ENCODE measurements at places on chromosomes 6 and 20.

- no peak overlapping the region for H3K4me3 ChIP-seq
- no peak overlapping the region for H3K27ac ChIP-seq
- H3K27me3 ChIP-seq = no peaks in the 10 kb centered on the region
- H3K4me1 ChIP-seq = no peaks in the 10 kb centered on the region
Observed at GRCh38 chr6:159714404-159714803, 12.9 kb upstream of the WTAP start.

DNA sequence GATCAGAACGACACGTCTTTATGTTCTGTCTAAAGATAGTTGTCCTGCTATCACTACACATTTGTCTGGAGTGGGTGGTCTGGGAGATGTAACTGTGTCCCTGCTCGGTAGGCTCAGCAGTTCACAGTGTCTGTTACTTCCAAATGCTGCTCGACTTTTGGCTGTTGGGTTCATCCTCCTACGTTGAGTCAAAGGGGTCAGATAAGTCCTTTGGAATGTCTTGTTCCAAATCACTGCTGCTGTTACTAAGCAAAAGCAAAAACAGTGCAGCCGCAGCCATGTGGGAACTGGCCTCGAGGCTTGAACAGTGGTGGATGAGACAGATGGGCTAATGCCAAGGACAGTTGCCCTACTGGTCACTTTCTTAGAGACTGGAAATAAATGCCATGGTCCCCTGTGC, 272.2 kb upstream of the MAP3K7 start:
- no peak overlapping the region for H3K4me3 ChIP-seq
- H3K27me3 ChIP-seq = peaks cover 1% of the 10 kb centered on the region
- DNase-seq = no peak
- H3K4me1 ChIP-seq = peaks cover 2% of the 10 kb centered on the region
- H3K27ac ChIP-seq = no peak overlapping the region

- H3K36me3 ChIP-seq = no peaks in the 10 kb centered on the region
- peaks cover 2% of the 10 kb centered on the region for H3K27me3 ChIP-seq
- no peak overlapping the region for H3K4me3 ChIP-seq
- DNase-seq = no peak
- H3K27ac ChIP-seq = no peak overlapping the region
- H3K4me1 ChIP-seq = no peaks in the 10 kb centered on the region
Observed at GRCh38 chr20:9550871-9551270, 36.5 kb downstream of the LAMP5 start.

DNA sequence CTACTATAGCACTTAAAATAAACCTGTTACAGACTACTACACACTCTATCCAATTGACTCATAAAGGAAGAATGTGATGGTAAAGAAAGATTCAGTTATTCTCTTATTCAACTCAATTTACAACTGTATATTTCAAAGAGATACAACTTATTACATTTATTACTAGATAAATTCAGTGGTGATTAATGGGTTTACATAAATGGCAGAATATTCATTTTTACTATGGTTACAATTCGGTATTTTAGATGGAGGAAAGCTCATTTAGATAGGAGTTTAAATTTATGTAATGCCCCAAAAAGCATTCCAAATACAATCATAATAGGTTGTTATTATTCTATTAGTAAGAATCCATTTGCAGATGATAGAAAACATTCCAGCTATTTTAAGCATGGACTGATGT, 439.1 kb upstream of the OPRM1 start:
- no peak overlapping the region for H3K4me3 ChIP-seq
- no peak overlapping the region for H3K27ac ChIP-seq
- H3K27me3 ChIP-seq = no peaks in the 10 kb centered on the region
- no peaks in the 10 kb centered on the region for H3K36me3 ChIP-seq
- no peak for DNase-seq

GRCh38 chr6:19848465-19849029, 11.4 kb downstream of the ID4 start:
- no peak overlapping the region for H3K27ac ChIP-seq
- DNase-seq = no peak
- H3K4me3 ChIP-seq = no peak overlapping the region
